ENCODE measurements at places on chromosomes 7 and 10.
A peak's percentile ranks its signal among the peaks of the same experiment; 100 is the strongest.

- no peak for DNase-seq
These were observed 27.6 kb upstream of the MKRN1 start for GRCh38 chr7:140506788-140507464.

DNA sequence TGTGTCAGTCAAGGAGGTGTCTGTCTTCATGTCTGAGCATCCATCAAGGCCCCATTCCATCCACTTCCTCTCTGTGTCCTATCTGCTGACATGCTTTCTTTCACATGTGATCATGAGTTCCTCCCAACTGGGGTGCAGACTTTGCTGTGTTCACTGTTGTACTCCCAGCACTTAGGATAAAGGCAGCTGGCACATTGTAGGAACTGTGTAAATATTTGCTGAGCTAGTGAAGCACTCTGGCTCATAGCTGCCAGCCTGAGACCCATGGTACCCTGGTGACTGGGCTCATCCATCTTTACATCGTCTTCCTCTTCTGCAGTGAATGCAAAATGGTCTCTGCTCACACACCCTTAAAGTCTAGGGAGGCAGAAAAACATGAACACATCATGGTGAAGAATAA lies 242.2 kb upstream of the IGFBP3 start:
- DNase-seq = no peak

- no peak for DNase-seq
These were observed 15.0 kb downstream of the INSIG1 start for GRCh38 chr7:155312633-155313032.

DNA sequence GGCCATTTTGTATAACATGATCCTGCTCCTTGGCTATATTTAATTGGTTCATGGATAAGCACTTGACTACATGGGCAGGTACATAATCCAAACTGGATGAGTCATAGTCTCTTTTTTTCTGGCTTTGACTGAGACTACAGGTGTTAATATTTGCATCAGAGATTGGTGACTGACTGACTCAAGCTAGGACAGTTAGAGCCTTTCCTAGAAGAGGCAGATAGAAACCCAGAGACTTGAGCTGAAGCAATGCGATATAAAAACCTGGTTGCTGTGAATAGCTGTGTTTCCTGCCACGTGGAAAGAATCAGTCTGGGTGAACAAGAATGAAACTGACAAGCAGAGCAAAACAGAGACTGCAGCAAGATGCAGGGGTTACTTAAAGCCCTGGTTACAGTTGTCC lies 81.0 kb downstream of the SAMD9 start:
- no peak for DNase-seq

DNA sequence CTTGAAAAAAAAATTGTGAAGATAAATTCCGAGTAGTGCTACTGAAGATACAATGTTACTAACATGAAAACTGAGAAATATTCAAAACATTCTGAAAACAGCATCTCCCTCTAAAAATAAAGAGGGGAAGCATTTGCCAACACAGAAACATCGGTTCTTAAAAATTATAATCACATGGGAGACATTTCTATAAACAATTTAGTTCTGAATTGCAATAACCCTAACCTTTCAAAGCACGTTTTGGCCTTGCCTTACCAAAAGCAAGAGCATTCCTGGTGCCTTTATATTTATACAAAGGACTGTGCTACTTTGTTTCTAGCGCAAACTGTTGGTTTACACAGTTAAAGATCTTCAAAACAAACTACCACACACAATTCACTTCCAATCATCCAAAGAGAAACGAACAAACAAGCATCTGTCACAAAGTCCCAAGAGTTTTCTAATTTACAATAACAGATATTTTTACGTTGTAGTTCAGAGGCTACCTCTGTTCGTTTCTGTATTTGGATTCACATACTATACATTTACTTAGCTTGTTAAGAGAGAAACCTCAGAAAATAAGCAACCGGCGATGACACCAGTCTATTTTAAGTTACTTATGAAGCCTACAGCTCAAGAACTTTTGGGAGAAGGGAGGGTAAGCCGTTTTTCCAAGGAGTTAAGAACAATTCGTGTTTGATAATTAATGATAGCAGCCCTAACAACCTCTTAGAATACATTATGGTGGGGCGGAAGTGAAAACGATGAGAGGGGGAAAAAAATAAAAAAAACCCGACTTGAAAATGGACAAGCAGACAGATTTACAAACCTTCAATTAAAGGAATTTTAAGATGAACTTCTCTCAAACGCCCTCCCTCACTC lies 1.3 kb downstream of the ABI1 start:
- no peak for DNase-seq

DNA sequence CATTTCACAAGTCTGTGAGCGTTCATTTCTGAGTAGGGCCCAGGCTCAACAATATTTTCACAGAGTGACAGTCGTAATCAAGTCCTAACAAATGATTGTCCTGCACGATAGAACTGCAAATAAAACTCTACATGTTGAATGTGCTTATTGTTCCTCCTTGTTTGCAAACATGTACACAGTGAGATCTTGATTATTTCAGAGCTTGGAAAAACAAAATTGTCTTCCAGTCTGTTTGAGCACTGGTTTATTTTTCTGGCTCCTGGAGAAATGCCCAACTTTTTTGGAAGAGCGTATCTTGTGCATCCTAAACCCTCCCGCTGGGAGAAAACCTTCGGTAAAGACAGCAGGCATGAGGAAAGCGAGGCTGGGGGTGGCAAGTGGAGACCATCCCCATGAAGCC lies 91.1 kb downstream of the TEX36 start:
- no peak for DNase-seq

GRCh38 chr7:134140889-134141867 lies 14.0 kb downstream of the LRGUK start:
- DNase-seq = peak; percentile 91

Measured in posterior vena cava (tissue), 2 donors.